NCI-H1417 (cell line): ENCODE measurements at places on chromosomes 3 and 15.

- DNase-seq, result no peak
Observed at GRCh38 chr3:18097989-18098388, 327.1 kb downstream of the SATB1 start.

- no peak for DNase-seq
Observed at GRCh38 chr15:41443275-41443674, 26.4 kb downstream of the RTF1 start.

- DNase-seq, result no peak
Observed at GRCh38 chr3:96750094-96750767, 64.2 kb upstream of the EPHA6 start.

DNA sequence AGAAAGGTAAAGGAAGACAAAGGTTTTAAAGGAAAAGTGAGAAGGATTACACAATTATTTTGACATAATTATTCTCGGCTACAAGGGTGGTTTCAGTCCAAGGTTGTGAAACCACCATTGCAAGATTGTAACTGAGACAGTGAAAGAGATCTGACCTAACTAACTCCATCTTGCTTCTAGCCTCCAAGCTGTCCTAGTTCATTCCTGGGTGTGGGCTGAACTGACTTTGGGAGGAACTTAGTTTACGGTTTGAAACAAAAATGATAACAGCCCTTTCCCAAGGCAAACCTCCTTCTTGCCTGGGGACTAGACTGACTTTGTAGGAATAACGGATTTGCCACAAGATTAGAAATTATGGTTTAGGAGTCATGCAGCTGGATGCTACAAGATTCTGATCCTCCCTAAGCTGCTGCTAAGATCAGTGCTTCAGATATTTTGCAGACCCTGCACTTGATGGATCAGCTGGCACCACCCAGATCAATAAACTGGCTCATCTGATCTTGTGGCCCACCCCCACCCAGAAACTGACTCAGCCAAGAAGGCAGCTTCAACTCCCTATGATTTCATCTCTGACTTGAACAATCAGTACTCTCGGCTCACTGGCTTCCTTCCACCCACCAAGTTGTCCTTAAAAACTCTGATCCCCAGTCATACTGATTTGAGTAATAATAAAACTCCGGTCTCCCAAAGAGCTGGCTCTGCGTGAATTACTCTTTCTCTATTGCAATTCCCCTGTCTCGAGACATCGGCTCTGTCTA lies 57.7 kb upstream of the AADACL2 start:
- DNase-seq, result no peak

GRCh38 chr15:93110502-93111040 lies 21.6 kb upstream of the RGMA start:
- no peak for DNase-seq

GRCh38 chr3:122184591-122184929 lies 1.1 kb downstream of the CASR start:
- DNase-seq, result no peak

DNA sequence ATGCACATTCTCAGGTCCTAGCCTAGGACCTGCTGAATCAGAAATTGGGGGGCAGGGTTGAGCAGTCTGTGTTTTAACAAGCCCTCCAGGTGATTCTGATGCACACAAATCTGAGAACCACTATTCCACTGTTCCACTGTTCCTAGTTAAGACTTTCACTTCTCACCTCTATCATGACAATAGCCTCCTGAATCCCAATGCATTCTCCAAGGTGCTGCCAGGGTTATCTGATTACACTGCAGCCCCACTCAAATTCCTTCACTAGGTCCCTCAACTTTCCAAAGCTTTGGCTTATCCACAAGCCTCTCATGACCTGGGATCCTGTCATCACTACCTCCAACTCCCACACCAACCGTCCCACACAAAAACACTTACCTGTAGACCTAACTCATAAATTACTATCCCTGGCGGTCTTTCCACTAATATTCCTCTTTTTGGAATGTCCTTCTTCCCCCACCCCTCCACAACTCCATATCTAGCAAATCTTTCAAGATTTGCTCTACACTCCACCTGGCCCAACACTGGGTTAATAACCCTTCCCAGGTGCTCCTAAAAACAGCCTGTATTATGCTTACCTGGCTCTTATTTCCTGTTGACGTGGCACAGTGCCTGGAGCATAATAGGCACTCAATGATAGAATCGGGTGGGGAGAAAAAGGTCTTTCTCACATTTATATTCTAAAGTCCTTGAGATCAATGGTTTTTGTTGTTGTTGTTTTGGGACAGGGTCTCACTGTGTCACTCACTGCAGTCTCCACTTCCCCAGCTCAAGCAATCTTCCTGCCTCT lies 27.2 kb downstream of the TBL1XR1 start:
- no peak for DNase-seq

GRCh38 chr3:77147836-77148578 lies 108.1 kb downstream of the ROBO2 start:
- DNase-seq, result no peak
